ENCODE measurements at places on chromosomes 5 and 9.

- ATAC-seq = no peak
Observed at GRCh38 chr5:173758676-173759075, 129.5 kb upstream of the CPEB4 start.

DNA sequence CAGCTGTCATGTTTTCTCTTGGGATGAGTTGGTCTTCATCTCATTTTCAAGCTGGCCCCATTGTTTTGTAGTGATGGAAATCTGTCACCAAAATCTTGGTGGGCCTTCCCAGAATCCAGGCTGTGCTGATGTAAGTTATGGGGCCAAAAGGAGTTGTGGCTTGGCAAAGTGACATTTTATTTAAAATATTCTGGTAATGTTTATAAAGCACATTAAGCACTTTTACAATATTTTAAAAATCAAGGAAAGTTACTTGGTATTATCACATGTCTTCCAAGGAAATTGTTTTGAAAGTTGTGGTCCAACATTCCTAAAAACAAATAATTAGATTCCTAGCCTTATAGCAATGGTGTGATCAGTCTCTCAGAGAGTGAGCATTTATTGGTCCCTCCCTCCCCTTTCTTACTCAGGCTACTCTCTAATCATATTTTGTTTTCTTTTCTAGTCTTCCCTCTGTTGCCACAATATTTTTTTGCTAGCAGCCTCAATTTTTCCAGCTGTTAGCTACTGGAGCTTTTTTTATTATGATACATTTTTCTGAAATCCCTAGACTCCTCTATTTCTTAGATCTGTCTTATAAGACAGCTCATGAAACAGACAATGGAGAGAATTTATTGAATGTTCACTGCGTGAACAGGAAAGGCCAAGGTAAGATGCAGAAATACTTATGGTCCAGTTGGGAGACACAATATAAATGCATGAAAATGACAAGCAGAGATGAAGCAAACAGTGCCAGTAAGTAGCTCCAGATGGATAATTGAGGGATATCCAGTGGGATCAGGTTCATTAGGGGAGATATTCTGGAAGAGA, 408.1 kb upstream of the ZNF608 start:
- no peak for ATAC-seq

DNA sequence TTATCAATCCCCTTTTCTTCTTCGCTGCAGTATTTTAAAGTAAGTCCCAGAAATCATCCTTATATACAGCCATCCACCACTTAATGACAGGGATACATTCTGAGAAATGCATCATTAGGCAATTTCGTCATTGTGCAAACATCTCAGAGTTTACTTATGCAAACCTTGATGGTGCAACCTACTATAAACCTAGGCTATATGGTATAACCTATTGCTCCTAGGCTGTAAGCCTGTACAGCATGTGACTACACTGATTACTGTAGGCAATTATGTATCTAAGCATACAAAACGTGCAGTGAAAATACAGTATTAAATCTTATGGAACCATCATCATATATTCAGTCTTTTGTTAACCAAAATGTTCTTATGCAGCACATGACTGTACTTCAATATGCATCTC, 36.8 kb downstream of the SAXO1 start:
- ATAC-seq = no peak

DNA sequence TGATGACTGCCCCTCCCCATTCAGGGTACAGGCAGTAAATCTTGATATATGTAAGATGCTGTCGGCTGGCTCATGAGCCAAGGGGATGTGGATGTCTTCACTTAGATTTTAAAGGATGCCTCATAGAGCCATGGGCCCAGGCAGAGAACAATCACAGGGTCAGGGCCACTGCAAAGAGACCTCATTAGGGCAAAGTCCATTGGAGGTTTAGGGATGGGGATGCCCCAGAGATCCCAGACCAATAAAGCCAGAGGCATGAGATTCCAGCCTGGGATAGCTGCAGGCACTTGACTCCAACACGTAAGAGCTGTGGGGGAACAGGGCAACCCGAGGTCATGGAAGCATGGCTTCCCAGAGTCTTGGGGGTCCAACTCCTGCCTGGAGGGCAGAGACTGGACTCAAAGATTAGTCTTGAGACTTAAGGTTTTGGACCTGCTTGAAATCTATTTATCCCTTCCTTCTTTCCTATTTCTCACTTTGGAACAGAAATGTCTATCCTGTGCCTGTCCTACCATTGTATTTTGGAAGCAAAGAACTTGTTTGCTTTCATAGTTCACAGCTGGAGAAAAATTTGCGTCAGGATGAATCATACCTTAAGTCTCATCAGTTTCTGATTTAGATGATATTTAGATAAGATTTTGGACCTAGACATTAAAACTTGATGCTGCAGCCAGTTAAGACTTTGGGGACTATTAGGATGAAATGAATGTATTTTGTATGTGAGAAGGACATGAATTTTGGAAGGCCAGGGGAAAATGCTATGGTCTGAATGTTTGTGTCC, 101.3 kb upstream of the ADRA1B start:
- ATAC-seq = no peak

GRCh38 chr9:16898464-16898863, 28.0 kb upstream of the BNC2 start:
- no peak for ATAC-seq

GRCh38 chr9:98328770-98329169, 73.3 kb upstream of the TBC1D2 start:
- no peak for ATAC-seq

DNA sequence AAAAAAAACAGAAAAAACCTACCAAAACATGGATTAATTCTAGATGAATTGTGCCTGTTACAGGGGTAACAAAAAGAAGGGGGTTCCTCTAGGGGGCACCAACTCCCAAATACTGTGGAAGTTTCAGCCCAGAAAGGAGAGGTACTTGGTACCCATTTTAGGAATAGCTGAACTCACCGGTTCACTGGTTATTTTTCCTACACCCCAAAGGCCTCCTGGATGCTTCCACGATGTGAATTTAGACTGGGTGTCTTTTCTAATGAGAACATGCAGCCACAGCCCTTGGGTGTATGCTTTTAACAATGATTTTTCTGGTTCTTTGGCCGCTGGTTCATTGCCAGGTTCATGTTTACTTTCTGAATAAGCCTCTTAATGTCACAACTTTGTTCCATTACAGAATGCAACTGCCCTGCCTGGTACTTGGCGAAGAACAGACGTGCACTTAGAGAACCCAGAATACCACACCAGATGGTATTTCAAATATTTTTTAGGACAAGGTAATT, 46.7 kb downstream of the GARNL3 start:
- ATAC-seq = no peak

- ATAC-seq = no peak
Observed at GRCh38 chr9:130693101-130693425, 517 bp upstream of the EXOSC2 start.

Measured in activated CD4-positive, CD25-positive, alpha-beta regulatory T cell treated with anti-CD3 and anti-CD28 coated beads, Interleukin-2, amount 50 U/mL, for 24 hours (primary cell).